Omental fat pad (tissue), 4 donors: ENCODE measurements at places on chromosomes 11 and 22.

DNA sequence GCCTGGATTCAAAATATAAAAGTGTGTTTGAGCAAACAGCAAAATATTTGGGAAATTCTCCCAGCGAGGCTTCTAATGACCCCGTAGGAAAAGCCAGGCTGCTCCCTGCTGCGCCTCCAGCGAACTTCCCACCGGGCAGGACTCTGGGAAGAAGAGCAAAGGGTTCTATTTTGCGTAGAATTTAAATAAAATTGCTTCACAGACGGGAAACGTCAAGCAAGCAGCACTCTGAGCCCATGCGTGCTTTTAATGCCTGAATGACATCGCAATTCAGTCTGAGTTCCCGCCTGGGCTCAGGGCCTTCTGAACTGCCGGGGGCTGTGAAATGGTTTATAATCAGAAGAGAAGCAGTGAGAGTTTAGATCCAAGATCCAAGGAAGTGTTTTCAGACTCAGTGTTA is 775.1 kb downstream of the BRD1 start:
- no peak for DNase-seq

GRCh38 chr11:2396471-2396870 is 4.1 kb upstream of the TSSC4 start:
- no peak for DNase-seq

GRCh38 chr11:114149689-114150407 is 90.3 kb downstream of the ZBTB16 start:
- DNase-seq: no peak

GRCh38 chr11:1936072-1936780 is 10.9 kb upstream of the MRPL23 start:
- no peak for DNase-seq

- no peak for DNase-seq
These were observed 580 bp downstream of the DTX4 start for GRCh38 chr11:59172345-59173079.
